ENCODE measurements at places on chromosomes 5 and 9.

GRCh38 chr5:604391-604831 is 7.7 kb upstream of the CEP72 start:
- DNase-seq: no peak

GRCh38 chr5:176711883-176712282 is 64.6 kb downstream of the TSPAN17 start:
- no peak for DNase-seq

DNA sequence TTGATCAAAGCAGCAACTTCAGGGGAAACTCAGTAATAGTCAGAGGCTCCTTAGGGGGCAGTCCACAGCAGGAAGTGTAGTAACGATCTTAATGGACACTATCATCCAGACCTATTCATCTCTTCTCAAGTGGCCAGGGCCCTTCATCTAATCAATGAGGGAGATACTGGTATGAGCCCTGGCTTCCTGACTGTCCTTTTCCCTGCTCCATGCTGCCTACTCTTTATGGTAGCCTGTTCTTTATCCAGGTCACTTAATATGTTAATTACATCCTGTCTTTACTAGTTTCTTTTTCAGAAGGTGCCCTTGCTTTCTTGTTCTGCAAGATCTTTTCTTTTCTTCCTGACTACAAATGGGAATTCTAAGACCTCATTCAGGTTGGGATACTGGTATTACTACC is 197.1 kb downstream of the CAVIN4 start:
- DNase-seq: no peak

- DNase-seq: no peak
Measured at GRCh38 chr9:99850736-99851499, 29.2 kb downstream of the NR4A3 start.

DNA sequence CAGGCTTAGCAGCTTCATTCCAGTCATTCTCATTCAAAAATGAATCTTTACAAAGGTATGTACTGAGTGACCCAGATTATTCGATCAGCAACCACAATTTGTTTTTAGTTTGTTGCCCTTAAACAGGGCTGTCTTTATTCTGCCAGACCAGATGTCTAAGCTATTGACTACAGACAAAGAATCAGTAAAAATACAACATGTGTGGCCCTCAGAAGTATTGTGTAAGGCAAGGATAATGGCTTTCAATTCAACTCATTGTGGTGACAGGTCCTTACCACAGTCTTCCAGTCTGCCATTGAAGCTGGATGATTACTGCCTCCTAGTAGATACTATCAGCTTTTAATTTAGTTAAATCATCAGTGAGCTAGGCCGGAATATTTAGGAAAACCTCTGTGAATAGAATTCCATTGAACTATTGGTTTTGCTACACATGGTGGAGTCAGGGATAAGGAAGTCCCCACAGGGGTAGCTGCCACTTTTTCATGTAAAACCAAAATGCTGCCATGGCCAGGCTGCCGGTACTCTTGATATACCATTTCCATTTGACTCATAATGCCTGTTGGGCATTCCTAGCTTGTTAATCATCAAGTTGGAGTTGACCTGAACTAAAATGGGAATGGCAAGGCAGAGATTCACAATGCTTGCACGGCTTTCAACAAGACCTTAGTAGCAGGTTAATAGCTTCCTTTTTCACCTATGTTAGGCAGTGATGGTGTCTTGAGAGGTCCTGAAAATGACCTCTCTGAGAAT is 175.6 kb downstream of the MEF2C start:
- no peak for DNase-seq

DNA sequence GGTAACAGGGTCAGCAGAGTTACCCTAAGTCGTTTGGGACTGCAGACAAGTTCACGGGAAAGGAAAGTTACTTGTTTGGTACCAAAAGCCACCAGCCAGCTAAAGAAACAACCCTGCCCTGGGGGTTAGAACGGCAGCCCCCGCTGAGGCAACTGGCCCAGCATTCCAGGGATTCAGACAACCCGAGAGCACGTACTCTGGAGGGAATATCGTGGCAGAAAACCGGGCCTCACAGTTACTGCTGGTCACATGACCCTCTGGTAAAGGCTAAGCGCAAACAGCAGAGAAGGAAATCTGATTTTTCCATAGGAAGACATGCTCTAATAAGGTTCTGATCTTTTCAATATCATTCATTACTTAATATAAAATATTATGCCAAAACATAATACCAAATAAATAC is 22.5 kb upstream of the MLANA start:
- no peak for DNase-seq

DNA sequence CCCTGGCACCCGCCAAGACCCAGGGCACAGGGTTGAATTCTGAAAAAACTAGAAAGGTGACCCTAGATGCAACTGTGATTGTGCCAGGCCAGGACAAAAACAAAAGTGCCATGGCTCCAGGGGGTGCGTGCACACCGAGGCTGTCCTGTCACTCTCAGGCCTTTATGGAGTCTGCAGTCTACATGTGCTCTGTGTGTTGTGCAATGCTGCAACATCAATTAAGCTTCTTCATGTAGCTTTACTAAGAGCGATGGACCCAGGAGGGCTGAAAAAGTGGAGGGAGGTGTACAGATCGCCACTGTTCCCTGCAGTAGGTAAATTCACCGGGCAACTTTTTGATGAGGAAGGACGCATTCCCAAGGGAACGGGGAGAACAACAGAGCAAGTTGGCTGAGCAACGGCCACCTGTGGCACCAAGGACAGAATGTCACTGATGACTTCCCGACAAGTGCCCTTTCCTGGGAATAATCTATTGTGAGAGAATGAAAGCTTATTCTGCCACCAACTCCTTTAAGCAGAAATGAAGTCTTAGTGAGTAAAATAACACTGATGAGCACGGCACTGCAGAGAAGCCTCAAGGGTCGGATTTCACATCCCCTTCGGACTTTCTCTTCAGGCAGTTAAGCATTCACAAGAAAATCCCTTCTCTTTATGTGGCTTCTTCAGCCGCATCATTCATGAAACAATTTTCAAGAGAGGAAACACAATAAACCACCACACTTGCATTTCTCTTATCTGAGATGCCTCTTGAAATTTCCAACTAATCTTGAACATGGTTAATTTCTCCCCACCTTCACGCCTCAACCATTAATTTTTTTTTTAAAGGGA is 149.6 kb downstream of the DROSHA start:
- DNase-seq: no peak

- no peak for DNase-seq
Measured at GRCh38 chr5:93062548-93062947, 518.5 kb downstream of the NR2F1-AS1 start.

- DNase-seq: no peak
Measured at GRCh38 chr9:100587375-100587774, 9.5 kb downstream of the CAVIN4 start.

GRCh38 chr9:123662057-123662776 is 267.7 kb downstream of the DENND1A start:
- no peak for DNase-seq

DNA sequence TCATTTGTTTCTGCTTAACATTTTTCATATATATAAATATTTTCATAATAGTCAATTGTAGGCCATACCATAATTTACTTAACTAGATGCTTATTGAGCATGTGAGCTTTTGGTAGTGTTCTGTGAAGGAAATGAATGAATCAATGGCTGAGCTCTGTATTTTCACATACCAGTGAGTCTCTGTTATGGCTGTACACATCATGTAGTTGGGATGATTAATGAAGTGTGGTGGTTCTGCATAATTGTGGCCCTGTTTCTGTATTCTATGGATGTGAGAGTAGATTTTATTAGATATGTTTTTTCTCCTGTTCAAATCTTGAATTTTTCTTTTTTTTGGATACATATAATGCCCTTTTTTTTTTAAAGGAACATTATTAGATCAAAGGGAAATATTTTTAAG is 56.2 kb downstream of the CTNNA1 start:
- DNase-seq: no peak

- DNase-seq: no peak
Measured at GRCh38 chr5:53237876-53238275, 128.3 kb upstream of the MOCS2 start.

DNA sequence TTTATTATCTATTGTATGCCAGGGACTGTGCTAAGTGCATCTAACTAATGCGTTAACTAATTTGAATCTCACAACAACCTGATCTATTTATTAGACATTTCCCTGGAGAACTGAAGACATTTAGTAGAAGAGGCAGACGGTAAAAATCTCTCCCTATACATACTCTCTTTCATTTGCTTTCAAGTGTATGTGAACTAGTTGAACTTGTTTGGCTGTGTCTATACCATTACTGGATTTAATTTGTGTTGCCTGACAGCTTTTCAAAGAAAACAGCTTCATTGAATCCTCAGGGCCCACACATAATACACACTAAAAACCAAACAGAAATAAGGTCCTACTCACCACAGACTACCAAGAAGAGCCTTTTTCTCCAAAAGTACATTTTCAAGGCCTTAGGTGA is 133.6 kb upstream of the NR3C1 start:
- no peak for DNase-seq

DNA sequence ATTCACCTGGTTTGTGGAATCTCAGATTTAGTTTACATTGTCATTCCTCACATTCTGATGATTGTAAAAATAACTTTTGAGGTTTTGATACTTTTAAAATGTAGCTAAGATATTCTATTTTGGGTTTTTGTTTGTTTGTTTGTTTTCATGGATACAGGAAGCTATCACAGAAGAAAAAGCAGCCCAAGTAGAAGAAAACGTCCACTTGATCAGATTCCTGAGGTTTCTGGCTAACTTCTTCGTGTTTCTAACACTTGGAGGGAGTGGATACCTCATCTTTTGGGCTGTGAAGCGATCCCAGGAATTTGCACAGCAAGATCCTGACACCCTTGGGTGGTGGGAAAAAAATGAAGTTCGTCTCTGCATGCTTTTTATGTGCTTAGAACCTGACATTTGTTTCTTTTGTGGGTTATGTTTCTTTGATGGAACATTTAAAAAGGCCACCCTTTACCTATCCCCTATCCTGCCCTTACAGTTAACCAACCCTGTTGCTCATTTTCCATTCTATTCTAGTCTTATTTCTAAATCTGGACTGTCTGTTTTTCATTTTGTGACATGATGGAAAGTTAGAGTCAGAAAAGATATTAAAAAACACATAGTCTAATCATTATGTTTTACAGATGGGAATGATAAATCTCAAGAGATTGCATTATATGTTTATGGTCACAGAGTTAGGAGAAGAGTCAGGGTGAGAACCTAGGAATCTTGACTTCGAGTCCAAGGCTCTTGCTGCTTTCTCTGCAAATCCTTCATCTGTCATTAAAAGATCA is 163.7 kb downstream of the ALDH1A1 start:
- no peak for DNase-seq

DNA sequence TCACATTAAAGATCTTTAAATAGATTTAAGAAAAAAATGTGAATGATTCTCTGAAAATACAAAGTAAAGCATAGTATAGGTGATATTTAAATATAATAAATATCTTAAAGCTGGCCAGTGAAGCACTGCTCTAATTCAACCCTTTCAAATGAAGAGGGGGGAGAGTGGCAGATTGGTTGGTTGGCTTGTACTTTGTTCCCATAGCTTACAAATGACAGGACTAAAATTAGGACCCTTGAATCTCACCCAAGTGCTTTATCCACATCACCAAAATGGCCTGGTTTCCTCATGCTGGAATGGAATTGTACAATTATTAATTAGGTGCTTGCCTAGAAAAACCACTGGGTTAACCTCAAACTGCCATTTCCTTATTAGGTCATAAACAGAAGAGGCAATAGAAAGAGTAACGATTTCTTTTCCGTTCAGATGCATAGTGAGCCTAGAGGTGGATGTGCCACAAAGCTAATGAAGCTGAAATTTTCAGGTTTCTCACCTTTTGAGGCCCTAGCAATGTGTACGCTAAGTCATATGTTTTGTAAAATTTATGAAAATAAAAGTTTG is 354.5 kb upstream of the CDH6 start:
- no peak for DNase-seq

- DNase-seq: no peak
Measured at GRCh38 chr5:16797951-16798350, 138.1 kb downstream of the MYO10 start.

- no peak for DNase-seq
Measured at GRCh38 chr5:56012281-56012963, 17.7 kb upstream of the IL6ST start.

GRCh38 chr5:34656001-34656699 is at the start of gene RAI14:
Gene RAI14 (plus strand): TSS chr5:34656328. CDS start chr5:34686920, 30,592 bp downstream.
- no peak for DNase-seq

DNA sequence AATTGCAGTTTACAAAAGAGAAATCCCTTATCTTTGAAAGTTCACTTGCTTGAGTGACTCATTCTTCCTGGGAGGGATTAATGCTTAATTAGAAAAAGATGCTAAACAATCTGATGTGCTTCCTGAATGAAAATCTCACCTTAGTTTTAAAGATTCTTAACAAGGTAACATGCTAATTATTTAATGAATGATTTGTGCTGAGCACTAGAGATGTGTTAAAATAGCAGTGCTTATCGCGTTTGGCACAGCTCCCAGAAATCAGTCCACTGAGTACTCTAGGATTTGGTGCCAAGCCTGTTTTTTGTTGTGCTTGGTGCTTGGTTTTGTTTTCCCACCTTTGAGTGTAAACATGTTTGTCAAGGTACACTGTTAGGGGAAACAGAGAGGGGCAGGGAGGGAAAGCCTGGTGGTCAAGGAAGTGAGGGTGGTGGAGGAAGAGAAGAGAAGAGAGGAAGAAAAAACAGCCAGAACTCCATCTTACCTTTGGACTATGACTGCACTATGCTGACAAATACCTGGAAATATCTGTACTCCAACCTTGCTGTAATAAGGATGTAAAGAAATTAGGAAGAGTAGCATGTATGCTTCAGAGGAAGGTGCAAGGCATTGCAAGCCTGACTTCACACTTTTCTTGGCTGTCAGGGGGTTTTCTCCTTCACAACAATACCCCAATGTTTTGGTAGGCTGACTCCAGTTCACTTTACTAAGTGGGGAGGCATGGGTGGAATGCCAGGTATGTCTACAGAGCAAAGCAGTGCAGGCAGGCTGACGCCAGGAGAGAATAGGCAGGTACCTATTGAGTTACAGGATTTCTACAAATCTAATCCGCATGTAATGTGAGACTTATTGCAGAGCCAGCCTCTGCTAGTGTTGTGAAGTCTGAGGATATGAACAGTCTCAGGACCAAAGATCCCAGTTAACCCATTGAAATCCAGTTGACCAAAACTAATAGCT is 157.2 kb upstream of the ISL1 start:
- DNase-seq: no peak

GRCh38 chr5:5188376-5189050 is 48.4 kb downstream of the ADAMTS16 start:
- no peak for DNase-seq

GRCh38 chr5:96780626-96781025 is 27.1 kb downstream of the ERAP1 start:
- DNase-seq: no peak

GRCh38 chr5:68067291-68067690 is 148.3 kb upstream of the PIK3R1 start:
- DNase-seq: no peak

GRCh38 chr9:135698767-135699166 is 514 bp downstream of the SOHLH1 start:
- no peak for DNase-seq

DNA sequence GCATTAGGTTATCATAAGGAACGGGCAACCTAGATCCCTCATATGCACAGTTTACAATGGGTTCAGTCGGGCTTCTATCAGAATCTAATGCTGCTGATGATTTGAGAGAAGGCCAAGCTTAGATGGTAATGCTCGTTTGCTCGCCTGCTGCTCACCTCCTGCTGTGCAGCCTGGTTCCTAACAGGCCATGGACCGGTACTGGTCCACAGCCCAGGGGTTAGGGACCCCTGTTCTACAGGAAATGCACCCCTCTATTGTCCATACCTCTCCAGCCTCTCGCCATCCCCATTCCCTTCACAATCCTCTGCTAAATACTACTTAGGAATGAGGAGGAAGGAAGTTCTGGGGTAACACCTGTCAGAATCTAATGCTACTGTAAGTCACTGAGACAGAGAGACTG is 75.1 kb downstream of the OXCT1 start:
- DNase-seq: no peak

All from stimulated activated CD8-positive, alpha-beta memory T cell treated with anti-CD3 and anti-CD28 coated beads, Interleukin-4, amount 100 ng/mL, for 4 hours (primary cell).